Pancreas (tissue), 10 donors: ENCODE measurements at places on chromosomes 6 and 20. TPM values are rescaled to one million over a fixed set of nuclear protein-coding genes. Genes with fewer than 3 reads are reported as not detected.

The KCNQ5 gene
- 0.32 TPM for total RNA-seq

The PHF3 gene
- total RNA-seq, result 26.9 TPM

The TREML2 gene
- 0.09 TPM for total RNA-seq

The CABLES2 gene
- 1.9 TPM for total RNA-seq

The HFE gene
- total RNA-seq, result 3.4 TPM

The ADGRB3 gene
- 0.34 TPM for total RNA-seq

The LY6G6D gene
- total RNA-seq, result not detected

The MRAP2 gene
- 3.0 TPM for total RNA-seq

The HCRTR2 gene
- not detected for total RNA-seq

DNA sequence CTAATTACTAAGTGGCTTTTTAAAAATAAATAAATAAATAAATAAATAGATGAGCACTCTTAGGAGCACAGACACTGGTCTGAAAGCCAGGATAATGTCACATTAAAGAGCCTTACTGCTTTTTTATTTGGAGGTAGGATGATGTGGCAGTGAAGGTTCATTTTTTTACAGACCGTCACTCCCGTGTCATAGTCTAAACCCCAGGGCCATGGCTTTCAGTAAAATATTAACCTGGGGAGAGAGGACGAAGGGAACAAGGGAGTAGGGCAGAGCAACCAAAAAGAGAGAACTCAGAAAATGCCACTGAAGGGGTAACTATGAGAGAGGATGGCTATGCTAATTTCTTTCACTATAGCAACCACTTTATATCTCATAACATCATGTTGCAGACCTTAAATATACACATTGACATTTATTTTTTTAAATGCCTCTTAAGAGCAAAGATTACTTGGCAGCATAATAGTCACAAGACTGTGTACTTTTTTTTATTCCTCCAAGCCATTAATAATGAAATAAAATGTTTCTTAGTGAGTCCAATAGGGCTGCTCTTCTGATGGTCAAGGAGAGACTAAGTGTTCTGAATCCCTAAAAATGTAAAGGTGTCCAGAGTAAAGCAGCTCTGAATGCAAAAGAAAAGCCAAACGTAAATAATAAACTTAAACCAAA, 100.9 kb upstream of the SIM1 start:
- H3K27ac ChIP-seq, result no peak overlapping the region
- no peak for DNase-seq
- H3K4me1 ChIP-seq, result no peaks in the 10 kb centered on the region
- H3K36me3 ChIP-seq, result no peaks in the 10 kb centered on the region
- no peak overlapping the region for H3K4me3 ChIP-seq

DNA sequence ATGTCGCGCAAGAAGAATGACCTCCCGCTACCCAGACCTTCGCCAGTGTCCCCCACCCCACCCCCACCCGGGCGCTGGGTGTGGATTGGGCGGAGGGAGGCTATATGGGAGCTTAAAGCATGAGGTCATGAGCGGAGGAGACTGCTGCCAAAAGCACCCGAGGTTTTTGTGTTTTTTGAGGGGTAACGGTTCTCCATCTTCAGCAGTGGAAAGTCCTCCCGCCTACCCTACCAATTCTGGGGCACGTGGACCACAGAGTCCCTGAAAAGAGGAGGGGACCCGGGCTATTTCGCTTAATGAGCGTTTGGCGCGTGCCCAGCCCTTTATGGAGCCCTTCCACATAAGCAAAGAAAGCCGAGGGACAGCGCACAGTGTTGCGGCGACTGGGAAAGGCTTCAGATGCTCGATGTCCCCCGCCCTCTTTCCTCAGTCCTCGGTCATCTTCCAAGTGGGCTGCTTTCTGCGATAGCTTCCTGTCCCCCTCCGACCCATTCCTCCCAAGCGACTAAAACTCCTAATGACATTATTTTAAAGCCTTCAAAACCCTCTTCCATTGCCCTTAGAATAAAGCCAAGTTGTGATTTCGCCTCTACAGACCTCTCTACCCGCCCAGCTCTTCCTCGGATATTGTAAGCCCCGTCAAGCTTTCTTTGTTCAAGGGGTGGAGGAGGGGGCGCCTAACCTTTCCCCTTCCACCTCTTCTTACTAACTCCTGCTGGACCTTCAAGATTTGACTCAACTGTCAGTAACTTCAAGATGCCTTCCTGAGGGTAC, 2.1 kb upstream of the TRERF1 start:
- peak overlapping the region; percentile 81 for H3K4me3 ChIP-seq
- H3K4me1 ChIP-seq, result peaks cover 6% of the 10 kb centered on the region
- no peaks in the 10 kb centered on the region for H3K36me3 ChIP-seq
- H3K27ac ChIP-seq, result peak overlapping the region; percentile 74
- H3K27me3 ChIP-seq, result no peaks in the 10 kb centered on the region

DNA sequence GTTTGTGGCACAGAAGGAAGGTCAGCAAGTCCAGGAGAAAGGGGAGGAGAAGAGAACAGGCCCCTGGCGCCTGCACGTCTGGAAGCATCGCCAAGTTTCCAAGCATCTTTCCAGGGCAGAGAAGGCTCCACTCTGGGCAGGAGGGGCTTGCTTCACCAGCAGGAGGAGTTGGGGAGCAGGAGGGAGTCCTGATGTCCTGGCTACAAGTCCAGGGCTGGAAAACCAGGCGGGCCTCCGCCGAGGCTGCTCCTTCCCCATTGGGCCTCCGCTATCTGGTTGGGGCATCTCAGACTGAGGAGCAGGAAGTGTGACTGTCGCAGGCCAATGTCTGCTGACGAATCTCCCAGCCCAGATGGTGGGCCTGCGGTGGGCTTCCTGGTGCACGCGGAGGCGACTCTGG, 421.9 kb downstream of the PREX1 start:
- H3K27me3 ChIP-seq, result no peaks in the 10 kb centered on the region
- no peaks in the 10 kb centered on the region for H3K36me3 ChIP-seq
- H3K4me3 ChIP-seq, result no peak overlapping the region
- H3K27ac ChIP-seq, result no peak overlapping the region
- no peaks in the 10 kb centered on the region for H3K4me1 ChIP-seq

GRCh38 chr6:97656236-97656635, 373.2 kb upstream of the MMS22L start:
- no peaks in the 10 kb centered on the region for H3K27me3 ChIP-seq
- no peak for DNase-seq
- no peaks in the 10 kb centered on the region for H3K4me1 ChIP-seq
- H3K36me3 ChIP-seq, result no peaks in the 10 kb centered on the region

DNA sequence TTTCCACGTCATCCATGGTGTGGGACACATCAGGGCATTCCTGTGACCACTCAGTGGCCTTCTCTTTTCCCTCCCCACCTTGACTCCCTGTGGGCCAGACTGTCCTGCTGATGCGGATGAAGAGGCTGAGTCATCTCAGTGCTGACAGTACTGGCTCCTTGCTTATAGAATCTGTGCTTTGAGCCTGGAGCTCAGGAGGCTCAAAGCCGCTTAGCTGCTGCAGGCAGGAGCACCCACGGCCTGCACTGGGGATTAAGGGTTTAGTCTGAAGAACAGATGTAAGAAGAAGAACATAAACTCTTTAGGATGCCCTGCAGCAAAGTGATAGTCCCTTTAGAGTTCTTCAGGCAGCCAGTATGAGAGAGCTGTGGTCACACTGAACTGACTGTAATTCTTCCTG, 642.0 kb upstream of the CHD6 start:
- no peaks in the 10 kb centered on the region for H3K4me1 ChIP-seq
- no peak overlapping the region for H3K4me3 ChIP-seq
- no peaks in the 10 kb centered on the region for H3K36me3 ChIP-seq
- H3K27ac ChIP-seq, result no peak overlapping the region
- no peak for DNase-seq

- no peak overlapping the region for H3K4me3 ChIP-seq
- no peaks in the 10 kb centered on the region for H3K36me3 ChIP-seq
- H3K27me3 ChIP-seq, result no peaks in the 10 kb centered on the region
- no peak for DNase-seq
- H3K27ac ChIP-seq, result no peak overlapping the region
Observed at GRCh38 chr6:135779213-135779612, 72.3 kb upstream of the PDE7B start.

DNA sequence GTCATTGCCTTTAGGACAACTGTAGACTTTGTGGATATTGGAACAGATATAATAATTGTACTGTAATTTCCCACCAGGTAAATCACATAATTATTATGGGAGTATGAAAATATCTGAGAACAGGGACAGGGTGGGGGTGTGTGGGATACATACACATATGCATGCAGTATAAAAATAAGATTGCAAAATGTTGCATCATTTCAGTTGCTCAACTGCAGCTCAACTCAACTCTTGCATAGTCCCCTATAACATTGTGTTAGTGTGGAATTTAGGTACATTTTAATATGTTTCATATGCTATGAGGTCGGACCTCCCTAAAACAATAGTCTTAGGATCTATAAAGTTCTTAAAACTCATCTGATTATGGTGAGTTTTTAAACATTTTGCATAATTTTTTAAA, 275.0 kb upstream of the FLRT3 start:
- no peak for DNase-seq
- H3K4me3 ChIP-seq, result no peak overlapping the region
- H3K36me3 ChIP-seq, result no peaks in the 10 kb centered on the region
- H3K27ac ChIP-seq, result no peak overlapping the region
- no peaks in the 10 kb centered on the region for H3K27me3 ChIP-seq

GRCh38 chr6:7673063-7673536, 52.8 kb upstream of the BMP6 start:
- no peaks in the 10 kb centered on the region for H3K27me3 ChIP-seq
- no peak overlapping the region for H3K27ac ChIP-seq
- H3K36me3 ChIP-seq, result no peaks in the 10 kb centered on the region
- peak; percentile 22 for DNase-seq
- H3K4me3 ChIP-seq, result no peak overlapping the region

DNA sequence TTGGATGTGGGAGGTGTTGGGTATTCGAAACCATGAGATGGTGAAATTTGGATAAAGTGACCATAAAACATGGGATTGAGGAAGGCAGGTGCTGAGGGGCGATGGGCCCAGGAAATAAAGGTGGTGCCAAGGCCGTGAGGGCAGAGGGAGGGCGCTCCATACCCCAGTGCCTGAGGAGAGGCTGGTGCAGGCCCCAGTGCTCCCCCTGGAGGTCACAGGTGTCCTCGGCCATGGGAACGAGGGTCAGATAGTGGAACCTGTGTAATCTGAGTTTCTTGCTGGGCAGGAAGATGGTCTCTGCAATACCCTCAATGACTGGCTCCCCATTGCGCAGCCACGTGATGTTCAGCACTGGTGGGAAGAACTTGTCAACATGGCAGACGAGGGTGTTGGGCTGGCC, 16.2 kb downstream of the HLA-DPB1 start:
- no peaks in the 10 kb centered on the region for H3K4me1 ChIP-seq
- H3K27ac ChIP-seq, result no peak overlapping the region
- no peaks in the 10 kb centered on the region for H3K36me3 ChIP-seq
- no peak overlapping the region for H3K4me3 ChIP-seq
- no peaks in the 10 kb centered on the region for H3K27me3 ChIP-seq

DNA sequence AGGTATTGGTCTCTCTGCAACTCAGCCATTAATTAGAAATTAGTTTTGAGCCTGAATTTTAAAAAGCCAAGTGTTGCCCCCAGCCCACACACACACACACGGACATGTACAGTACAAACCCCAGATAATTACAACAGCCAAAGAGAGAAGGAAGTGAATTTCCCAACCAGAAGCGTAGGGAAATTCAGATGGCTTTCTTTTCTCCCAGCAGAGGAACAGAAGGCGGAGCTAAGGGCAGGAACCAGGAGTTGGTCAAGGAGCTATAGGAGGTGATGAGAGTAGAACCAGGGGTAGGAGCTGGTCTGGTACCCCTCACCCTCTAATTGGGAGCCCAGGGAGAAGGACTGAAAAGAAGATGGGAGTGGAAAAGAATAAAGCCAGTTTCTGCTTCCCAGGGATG, 3.9 kb upstream of the ZBTB9 start:
- DNase-seq, result no peak
- no peaks in the 10 kb centered on the region for H3K27me3 ChIP-seq
- no peak overlapping the region for H3K27ac ChIP-seq
- H3K4me1 ChIP-seq, result peaks cover 12% of the 10 kb centered on the region
- no peak overlapping the region for H3K4me3 ChIP-seq
- no peaks in the 10 kb centered on the region for H3K36me3 ChIP-seq

DNA sequence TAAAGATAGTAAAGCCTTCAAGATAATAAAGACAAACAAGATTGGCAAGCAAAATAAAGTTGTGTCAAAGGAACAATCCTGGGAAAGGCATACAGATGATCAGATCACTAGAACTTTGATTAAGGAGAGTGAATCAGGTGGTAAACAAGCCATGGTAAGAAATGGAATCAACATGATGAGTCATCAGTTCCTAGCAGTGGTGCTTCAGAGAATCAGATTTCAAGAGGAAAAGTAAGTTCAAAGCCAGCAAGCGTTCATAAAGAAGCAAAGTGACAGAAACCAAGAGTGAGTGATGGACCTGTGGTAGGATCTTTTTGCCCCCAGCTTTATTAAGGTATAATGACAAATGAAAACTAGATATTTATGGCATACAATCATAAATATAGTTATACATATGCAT, 340.4 kb downstream of the TPBG start:
- no peak overlapping the region for H3K4me3 ChIP-seq
- no peaks in the 10 kb centered on the region for H3K27me3 ChIP-seq
- H3K36me3 ChIP-seq, result no peaks in the 10 kb centered on the region
- H3K4me1 ChIP-seq, result no peaks in the 10 kb centered on the region
- H3K27ac ChIP-seq, result no peak overlapping the region

DNA sequence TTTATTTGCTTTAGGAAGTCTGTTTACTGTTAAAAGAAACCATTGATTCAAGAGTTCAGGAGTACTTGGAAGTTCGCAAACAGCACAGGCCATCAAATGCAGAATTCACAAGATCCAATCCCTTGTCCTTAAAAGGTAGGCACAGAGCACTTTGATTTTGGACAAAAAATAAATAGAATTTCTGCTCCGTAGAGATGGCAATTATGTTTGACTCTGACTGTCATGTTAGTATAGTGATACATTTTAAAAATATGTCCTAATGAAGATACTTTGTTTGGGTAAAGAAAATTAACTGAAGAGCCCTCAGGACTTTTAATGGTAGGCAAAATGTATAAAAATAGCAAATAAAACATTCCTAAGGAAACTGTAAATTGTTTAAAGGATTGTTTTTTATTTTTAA, 113.1 kb downstream of the JAG1 start:
- no peak overlapping the region for H3K27ac ChIP-seq
- H3K36me3 ChIP-seq, result no peaks in the 10 kb centered on the region
- no peaks in the 10 kb centered on the region for H3K27me3 ChIP-seq
- H3K4me3 ChIP-seq, result no peak overlapping the region

DNA sequence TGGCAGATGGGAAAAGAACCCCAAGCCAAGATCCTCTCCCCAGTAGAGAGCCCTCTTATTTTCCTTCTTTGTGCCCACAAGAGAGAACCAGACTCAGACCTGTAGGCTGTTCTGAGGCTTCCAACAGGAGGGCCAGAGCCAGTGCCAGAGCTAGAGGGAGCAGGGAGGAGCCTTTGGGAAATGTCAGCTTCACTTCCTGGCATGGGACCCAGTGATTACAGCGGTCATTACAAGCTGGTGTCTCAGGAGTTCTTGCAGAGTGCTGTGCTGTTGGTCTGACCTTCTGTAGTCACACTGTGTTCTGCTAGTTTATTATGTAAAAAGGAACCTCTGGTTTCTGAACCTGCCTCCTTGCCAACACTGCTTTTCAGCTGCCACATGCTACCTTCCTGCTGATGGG, 38.9 kb downstream of the STK35 start:
- no peak for DNase-seq
- no peak overlapping the region for H3K27ac ChIP-seq
- no peak overlapping the region for H3K4me3 ChIP-seq
- no peaks in the 10 kb centered on the region for H3K27me3 ChIP-seq
- no peaks in the 10 kb centered on the region for H3K36me3 ChIP-seq
- no peaks in the 10 kb centered on the region for H3K4me1 ChIP-seq

GRCh38 chr20:34269996-34270627, 28.9 kb downstream of the ASIP start:
- H3K4me1 ChIP-seq, result no peaks in the 10 kb centered on the region
- H3K4me3 ChIP-seq, result no peak overlapping the region
- H3K27ac ChIP-seq, result no peak overlapping the region
- H3K36me3 ChIP-seq, result no peaks in the 10 kb centered on the region
